ENCODE measurements at places on chromosomes 7 and 10.

GRCh38 chr7:66682350-66683093 lies 53.8 kb downstream of the KCTD7 start:
- no peak for DNase-seq

DNA sequence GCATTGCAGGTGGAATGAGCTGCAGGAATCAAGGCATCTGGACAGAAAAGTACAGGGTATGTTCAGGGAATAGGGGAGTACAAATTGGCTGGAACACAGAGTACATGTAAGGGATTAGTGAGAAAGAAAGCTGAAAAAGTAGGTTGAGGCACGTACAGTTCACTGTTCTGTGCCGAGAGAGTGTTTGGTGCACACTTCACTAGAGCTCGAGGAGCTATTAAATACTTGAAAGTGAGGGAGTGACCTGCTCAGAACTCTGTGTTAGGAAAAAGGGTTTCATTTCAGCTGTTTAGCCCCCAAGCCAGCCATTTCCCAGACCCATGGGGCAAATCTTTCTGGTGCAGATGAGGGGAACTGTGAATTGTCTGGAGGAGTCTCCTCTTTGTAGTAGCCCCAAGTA lies 115.2 kb downstream of the TBXAS1 start:
- DNase-seq: no peak

DNA sequence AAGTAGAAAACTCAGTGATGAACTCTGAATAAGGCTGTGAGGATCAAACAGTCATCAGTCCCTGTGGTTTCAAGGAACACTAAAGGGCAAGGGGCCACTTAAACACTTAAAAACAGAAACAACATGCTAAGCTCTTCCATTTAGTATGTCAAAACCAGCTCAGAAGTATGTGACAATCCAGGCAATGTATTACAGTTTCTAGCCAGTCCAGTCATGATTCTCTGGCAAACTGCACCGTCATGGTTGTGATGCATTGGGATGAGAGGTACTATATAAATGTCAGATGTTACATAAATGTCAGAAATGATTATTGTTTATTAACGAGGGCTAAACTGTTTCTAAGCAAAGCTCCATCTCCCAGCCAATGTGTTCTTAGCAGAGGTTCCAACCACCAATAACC lies 4.7 kb upstream of the CREB5 start:
- peak; percentile 77 for DNase-seq

GRCh38 chr10:127979566-127979965 lies 72.7 kb downstream of the PTPRE start:
- no peak for DNase-seq

DNA sequence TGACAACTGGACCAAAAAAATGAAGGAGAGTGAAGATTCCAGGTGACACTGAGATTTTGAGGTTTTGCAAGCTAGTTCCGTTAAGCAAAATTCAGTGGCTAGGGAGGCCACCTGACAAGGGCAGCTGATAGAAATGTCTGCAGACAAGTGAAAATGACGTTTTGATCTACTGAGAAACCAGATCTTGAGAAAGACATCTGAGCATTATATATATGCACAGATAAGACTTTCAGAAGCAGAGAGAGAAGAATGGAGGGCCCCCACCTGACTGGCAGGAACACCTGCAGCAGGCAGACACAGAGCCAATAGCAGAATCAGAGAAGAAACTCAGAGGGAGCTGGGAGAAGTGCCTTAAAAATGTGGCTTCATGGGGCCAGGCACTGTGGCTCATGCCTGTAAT lies 76.1 kb upstream of the LRGUK start:
- DNase-seq: no peak

DNA sequence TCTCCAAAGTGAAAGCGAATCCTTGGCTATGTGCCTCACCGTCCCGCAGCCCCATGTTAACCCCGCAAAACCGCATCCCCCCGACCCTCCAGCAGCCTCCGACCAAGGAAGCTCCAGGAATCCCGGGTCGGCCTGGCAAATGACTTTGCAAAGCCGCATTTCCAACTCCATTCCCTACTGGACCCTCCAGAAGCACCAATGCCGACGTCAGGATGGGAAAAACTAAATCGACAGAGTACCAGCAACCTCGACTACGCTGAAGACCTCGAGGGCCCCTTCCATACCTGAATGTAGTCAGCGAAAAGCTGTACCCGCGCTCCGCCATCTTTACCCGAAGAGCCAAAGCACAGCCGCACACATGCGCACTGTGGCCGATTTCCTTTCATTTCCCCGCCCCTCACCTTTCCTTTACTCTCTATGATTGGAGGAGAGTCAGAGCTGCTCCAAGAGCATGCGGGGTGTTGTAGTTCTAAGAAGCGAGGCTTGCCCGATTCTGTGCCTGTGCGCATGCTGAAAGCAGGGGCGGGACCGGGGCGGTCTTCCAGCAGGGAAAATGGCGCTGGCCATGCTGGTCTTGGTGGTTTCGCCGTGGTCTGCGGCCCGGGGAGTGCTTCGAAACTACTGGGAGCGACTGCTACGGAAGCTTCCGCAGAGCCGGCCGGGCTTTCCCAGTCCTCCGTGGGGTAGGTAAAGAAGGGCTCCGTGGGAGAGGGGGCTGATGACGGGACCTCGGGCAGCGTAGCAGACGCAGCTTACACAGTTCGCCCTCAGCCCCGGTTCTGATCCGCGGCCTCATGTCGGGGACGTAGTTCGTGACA lies at the start of the genes MRPL32 and PSMA2:
TSS of gene MRPL32 (plus strand) at position 543 of the 818 bp plus-strand sequence. CDS start at position 554, 11 bp downstream.
TSS of gene PSMA2 (minus strand) at position 341 of the 818 bp plus-strand sequence. CDS start at position 325, 16 bp downstream.
- peak; percentile 89 for DNase-seq

DNA sequence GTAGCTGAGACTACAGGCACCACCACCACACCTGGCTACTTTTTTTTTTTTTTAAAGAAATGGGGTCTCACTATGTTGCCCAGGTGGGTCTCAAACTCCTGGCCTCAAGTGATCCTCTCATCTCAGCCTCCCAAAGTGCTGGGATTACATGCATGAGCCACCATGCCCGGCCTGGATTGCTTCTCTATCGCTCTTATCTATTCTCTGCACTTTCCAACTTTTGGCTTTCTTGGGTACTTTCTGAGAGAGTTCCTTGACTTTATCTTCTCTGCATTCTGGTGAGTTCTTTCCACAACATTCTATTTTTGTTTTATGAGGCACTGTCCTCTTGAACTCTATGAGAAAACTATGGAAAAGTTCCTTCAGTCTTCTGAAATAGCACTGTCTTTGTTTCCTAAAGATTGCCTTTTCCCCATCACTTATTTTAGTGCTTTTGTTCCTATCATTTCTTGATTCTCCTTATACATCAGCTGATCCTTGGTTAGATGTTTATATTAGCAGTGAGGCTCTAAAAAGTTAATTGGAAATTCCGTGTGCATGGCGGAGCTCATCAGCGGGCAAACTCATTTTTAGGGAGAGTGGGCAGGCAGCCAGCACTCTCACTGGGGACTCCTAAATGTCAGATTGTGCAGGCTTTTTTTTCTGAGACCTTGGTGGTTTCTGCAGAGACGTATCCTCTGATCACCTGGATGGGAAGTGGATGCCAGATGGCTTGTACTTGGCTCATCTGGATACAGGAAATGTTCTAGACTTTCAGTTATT lies 43.9 kb downstream of the HIP1 start:
- DNase-seq: no peak

DNA sequence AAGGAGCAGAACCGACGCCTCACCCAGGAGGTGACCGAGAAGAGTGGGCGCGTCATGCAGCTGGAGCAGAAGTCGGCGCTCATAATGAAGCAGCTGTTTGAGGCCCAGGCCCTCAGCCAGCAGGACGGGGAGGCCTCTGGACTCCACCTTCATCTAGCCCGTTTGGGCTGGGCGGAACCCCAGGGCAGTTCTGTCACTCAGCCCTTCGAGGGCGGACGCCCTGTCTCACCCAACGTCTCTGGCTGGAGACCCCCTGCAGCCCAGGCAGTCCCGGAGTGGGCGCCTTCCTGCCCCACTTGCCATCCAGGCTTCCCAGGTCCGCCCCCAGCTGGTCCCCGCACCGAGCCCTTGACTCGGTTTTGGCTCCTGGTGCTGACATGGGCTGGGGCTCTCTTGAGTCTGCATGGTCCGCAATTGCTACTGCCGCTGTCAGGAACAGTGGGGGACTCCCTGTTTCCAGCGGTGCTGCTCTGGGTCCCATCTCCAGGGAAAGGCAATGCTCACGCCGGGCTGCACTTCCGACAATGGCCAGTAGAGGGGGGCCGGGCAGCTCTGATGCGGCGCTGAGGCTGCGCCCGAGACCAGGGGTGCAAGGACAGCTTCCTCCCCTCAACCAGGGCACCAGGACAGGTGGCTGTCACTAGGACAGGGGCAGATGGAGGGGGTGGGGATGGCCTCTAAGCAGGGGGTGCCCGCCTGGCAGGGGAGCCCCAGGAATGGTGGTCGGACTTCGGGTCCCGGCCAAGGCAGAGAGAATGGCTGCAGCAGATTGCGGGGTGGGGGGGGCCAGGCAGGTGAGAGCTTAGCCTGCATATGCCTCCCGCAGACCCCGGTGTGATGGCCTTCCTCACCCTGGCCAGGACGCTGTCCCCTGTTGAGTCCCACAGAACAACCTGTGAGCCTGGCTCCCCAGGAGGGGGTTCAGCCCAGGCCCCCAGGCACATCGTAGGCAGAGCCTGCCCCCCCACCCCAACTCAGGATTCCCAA lies 71.2 kb upstream of the KCTD7 start:
- no peak for DNase-seq

- no peak for DNase-seq
These were observed 120.6 kb upstream of the AGK start for GRCh38 chr7:141430455-141431139.

DNA sequence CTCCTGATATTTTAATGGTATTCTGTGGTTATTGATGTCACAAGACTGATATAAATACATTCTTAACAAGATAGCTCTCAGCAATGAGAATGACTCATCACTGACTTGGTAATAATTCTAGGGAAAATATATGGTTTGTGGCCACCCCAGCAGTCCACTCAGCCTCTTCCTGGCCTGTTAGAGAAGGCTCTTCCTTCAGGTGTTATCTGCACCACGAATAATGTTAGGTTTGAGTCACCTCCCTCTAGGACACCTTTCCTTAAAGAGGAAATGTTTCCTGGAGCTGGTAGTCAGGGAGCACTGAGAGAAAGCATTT lies 163.3 kb downstream of the SVIL start:
- peak; percentile 47 for DNase-seq

DNA sequence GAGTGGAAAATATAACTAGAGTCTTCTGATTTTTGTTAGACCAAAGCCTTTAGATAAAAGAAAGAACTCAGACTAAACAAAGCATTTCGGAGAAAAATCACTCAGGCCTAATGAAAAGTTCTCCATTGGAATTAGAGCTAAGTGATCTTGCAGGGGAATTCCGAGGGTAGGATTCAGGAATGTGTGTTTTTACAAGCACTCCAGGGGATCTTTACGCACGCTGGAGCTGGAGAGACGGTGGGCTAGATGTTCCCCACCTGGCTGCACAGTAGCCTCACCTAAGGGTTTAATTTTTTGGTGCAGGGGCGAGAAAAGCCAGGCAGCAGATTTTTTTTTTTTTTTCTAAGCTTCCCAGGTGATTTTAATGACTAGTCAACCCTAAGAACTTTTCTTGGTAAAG lies 7.9 kb upstream of the PAPSS2 start:
- DNase-seq: no peak

GRCh38 chr7:76257973-76258372 lies 44.5 kb upstream of the HSPB1 start:
- DNase-seq: no peak

DNA sequence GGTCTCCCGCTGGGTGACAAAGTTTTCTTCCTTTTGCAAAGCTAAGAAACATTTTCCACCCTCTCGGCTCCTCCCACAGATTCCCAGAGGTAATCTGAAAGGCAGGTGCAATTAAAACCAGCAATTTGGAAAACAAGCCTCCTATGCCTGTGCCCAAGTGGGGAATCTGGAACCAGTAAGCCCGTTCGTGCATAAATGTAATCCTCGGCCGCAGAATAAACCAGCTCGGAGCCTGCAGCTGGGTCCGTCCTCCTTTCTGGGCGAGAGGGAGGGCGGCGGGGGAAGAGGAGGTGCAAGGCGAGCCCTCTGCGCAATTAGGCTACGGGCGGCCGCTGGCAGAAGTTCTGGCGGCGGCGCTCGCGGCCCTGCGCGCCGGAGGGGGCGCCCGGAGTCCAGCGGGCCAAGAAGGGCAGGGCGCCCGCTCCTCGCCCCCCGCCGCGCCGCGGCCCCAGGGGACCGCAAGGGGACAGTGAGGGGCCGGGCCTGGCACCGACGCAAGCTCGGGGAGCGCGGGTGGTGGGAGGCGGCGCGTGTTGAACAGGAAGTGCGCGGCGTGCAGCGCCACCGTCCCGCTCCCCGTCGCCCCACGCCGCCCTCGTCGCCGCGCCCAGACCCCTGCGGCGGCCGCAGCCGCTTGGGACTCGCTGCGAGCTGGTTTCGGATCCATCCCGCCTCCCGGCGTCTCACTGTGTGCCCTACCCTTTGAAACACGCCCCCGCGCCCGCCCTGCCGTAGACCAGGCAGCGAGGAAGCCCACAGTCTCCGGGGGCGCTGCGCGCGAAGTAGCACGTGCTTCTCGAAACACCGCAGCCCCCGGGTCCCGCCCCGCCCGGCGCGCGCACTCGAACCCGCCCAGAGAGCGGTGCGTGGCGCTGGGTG lies at the start of gene PRKAG2:
TSS of gene PRKAG2 (minus strand) at position 217 of the 879 bp plus-strand sequence. CDS start 495 bp downstream, outside the sequence.
- DNase-seq: no peak

- DNase-seq: no peak
These were observed 18.1 kb downstream of the NOC3L start for GRCh38 chr10:94344522-94345122.

DNA sequence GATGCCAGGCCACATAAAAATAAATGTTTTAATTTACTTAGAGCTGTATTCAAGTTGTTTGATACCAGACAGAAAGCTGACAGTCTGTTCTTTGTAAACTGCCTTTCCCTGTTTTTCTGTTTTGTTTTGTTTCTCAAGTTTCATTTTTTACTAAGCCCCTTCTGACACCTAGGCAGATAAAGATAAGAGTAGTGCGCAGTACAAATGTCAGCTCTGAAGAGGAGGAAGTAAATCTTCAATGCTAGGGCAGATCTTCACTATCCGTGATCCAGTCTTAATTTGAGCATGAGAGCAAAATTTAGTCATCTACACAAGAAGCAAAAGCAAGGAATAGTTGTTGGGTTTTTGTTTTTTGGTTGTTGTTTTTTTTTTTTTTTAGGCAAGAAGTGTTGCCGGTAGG lies 27.3 kb downstream of the MTURN start:
- no peak for DNase-seq

- DNase-seq: no peak
These were observed 106.5 kb downstream of the PRLHR start for GRCh38 chr10:118488710-118489497.

- DNase-seq: no peak
These were observed 298.3 kb downstream of the DNAJB6 start for GRCh38 chr7:157635148-157635500.

DNA sequence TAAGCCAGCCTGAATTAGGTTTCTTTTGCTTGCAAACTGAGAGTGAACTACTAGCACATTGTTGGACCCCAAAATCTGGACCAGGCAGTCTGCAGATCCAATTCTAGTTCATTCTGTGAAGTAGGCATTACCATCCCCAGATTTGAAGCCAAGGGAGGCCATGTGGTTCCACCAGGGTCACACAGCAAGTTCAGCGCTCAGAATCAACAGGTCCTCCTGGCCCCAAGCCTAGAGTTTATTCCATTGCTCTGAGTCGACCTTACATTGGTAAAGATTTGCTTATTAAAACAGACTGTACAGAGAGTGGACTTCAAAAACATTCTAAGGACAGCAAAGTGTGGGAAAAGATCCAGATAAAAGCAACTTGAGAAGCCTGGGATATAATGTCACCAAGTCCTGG lies 50.9 kb downstream of the AFAP1L2 start:
- no peak for DNase-seq

GRCh38 chr7:2201686-2202360 lies 30.9 kb downstream of the MAD1L1 start:
- no peak for DNase-seq

All from skeletal muscle cell (primary cell).